ENCODE measurements at places on chromosomes 3 and 15. TPM values are rescaled to one million over a fixed set of nuclear protein-coding genes. Genes with fewer than 3 reads are reported as not detected.

GRCh38 chr3:181999314-181999713 is 287.6 kb downstream of the SOX2 start:
- no peak for DNase-seq

DNA sequence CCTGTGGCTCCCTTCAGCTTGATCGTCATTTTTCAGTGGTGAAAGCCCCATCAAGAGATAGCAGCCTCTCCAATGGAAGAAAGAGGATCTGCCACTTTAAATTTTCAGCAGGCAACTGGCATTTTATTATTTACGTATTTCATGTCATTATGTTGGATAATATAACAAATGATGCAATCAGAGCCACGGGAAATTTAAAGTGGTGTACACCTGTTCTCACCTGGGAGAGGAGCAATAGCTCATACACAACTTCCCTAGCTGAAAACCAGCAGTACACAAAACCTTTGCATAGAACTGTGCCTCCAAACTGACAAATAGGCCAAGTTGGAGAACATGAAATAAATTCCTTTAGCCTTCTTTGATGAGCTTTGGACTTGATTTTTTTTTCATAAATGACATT is 136.9 kb downstream of the SATB1 start:
- no peak for DNase-seq

DNA sequence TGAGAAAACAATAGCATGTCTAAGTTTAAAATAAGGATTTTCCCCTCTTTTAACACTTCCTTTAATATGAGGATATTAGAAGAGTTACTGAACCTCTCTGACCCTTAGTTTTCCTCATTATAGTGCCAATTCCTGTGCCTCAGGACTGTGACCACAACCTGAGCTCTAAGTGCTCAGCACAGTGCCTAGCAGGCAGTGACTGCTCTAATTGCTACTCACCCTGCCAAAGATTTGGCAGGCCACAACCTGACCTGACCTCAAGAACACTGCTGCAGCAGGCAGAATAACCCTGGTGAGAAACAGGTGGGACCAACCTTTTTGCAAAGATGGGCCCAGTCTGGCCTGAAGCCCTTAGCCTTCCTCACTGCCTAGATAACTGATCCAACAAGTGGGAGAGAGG is 35.7 kb downstream of the NBEAL2 start:
- DNase-seq, result peak; percentile 48

GRCh38 chr3:48023377-48023776 is 7.2 kb upstream of the MAP4 start:
- no peak for DNase-seq

DNA sequence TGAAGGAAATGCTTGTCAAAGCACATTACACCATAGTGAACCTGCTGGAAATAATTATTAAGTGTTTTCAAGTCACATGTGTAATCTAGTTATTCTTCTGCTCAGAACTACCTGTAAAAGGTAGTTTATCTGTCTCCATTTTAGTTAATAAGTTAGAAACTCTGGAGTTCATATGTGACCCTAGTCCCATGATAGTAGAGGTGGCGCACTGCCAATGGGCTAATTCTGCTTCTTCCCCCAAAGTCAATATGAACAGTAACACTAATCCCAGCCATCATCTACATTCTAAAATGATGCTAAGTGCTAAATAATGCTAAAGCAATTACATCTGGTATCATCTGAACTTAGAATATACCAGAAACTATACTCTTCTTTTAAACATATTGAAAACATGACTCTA is 361.0 kb upstream of the NECTIN3 start:
- DNase-seq, result no peak

GRCh38 chr15:38438031-38438986 is 15.6 kb upstream of the FAM98B start:
- no peak for DNase-seq

DNA sequence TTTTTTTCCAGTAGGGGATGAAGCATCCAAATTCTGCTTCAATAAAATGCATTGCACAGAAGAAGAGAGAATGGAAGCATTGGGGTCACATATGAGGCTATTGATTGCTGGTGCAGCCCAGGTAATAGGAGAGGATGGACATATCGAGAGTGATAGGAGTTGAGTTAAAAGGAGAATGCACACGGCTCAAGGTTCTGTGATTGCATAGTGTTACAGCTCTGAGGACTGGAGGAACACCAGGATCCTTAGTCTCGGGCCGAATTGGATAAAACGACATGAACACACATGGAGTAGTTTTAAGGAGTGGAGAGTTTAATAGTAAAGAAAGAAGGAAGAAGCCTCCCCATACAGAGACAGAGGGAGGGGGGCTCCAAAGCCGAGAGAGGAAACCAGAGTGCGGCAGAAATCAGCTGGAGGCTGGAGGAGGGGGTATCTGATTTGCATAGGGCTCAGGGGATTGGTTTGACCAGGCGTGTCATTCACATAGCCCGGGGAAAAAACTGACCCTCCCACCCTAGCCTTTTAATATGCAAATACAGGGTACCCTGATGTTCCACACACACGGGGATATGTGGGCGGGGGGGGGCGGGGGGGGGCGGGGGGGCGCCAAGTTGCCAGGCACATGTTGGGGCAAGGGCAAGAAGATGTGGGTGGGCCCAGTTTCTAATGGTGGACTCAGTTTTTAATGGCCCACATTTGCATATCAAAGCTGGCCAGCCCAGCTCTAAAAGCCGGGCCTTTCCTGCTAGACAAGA is 156.9 kb downstream of the AGBL1 start:
- DNase-seq, result no peak

The POTEB2 gene
- not detected for total RNA-seq

The SLC9C1 gene
- total RNA-seq, result not detected
